ENCODE measurements at places on chromosomes 5 and 9. TPM values are rescaled to one million over a fixed set of nuclear protein-coding genes. Genes with fewer than 3 reads are reported as not detected.

- peak; percentile 84 for DNase-seq
These were observed 8.0 kb downstream of the PDLIM4 start for GRCh38 chr5:132265336-132266030.

DNA sequence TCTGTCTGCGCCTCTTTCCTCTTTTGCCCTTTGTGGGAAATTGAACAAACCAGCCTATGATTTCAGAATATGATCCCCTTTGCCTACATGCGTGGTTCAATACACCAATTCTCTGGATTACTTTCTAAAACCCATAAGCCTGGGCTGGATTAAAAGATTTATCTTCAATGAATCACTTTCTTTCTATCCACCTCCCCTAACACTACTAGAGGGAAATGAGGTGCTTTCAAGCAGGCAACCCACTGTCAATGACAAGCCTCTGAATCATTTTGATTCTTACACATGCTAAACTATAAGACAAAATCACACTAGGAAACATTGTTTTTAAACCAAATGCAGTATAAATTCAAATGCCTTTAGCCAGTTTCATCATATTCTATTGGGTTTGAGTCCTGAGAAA, 257.5 kb downstream of the AGTPBP1 start:
- no peak for DNase-seq

- DNase-seq: no peak
These were observed 2.8 kb upstream of the HAND1 start for GRCh38 chr5:154480847-154481246.

DNA sequence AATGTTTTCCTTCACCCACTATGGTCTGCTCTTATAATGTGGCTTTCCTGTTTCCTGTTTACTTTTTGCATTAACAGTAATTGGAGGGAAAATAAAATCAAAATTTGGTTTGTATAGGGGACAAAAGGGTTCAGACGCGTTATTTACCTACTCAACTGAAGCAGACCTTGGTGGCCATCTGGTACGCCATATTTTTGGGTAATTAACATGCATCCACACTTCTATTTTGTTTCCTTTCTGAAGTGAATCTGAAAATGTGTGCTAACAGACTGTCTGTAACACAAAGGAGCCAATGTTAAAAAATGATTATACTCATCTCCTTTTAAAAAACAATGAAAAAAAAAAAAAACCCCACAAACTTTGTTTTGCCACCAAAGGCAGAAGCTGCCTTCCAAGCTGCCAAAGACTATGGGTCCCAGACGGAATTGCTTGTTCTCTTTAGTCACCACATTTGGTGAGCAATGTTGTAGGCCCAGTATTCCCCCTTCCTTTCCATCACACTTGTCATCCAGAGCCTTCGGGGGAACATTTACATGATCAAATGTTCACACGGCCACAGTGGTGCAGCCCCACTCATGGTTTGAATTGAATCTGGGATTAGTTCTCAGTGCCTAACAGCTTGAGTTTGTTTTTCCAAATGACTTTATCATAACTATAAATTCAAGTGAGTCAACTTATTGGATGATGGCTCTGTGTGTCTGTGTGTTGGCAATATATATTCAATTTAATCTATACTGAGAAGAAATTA, 323.7 kb upstream of the CD180 start:
- DNase-seq: no peak

DNA sequence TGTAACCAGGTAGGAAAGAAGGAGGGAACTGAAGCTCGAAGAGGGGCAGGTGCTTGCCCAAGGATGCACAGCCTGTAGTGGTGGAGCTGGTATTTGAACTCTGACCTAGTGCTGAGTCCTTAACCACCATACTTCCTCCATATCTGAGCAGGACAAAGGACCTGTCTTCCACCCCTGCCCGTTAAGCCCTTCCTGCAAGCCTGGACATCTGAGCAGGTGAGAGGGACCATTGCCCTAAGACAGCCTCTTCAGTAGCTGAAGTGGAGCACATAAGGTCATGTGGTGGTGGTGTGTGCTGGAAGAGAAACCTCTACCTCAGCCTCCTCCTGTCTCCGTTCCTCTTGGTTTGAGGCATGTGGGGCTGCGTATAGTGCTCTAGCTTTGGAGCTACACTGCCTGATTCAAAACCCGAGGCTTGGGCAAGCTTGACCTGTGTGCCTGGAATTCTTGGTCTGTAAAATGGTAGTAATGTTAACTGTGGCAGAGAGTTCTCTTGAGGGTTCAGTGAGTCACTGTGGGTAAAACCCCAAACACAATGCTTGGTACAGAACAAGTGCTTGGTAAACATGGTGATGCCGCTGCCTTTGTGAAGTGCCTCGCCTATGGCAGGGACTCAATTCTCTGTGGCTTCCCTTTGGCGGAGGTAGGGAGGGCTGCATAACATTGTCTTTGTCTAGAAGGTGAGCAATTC, 7.4 kb downstream of the GALNT10 start:
- no peak for DNase-seq

DNA sequence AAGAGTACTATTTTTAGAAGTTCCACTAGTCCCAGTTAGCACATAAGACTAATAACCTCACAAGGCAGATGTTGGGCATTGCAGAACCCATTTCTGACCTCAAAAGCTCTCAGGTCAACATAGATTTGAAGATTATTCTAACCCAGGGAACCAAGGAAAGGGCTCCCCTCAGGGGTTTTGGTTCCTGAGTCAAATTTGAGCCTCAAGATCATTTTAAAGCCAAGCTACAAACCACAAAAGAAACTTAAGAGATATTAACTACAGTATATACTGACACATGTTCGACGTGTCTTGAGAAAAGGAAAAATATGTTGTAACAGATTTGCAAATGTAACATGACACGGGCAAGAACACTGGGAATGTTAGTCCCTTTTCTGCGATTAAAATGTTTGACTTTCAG, 88.6 kb downstream of the GNAQ start:
- DNase-seq: no peak

DNA sequence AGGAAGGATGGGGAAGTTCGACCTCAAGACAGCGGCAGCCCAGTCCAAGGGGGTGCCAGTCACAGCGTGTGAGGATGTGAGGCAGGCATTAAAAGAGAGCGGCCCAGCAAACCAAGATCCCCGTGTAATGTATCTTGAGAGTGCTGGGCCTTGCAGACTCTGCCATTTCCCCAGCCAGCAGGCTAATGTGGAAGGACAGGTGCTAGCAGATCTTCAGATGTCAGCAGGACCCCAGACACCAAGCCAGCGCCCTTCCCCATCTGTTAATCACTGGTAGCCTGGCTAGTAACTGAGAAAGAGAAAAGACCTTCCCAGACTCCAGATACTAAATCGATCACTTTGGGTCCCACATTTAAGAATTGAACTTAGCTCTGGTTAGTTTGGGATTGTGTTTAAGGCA, 62.2 kb downstream of the NTRK2 start:
- no peak for DNase-seq

DNA sequence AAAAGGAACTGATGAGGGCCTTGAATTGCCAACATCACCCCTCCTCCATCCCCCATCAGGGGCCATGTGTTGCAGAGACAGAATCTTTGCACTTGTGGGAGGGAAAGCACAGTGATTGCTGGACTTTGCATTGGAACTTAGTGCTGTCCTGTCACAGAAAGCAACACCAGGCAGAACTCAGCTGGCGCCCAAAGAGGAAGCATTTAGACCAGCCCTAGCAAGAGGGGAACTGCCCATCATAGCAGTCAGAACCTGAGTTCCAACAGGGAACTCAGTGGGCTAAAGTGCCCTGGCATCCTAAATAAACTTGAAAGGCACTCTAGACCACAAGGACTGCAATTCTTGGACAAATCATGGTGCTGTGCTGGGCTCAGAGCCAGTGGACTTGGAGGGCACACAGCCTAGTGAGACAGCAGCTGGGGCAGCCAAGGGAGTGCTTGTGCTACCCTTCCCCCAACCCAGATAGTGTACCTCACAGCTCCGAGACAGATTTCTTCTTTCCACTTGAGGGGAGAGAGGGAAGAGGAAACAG, 128.1 kb downstream of the ACTL7B start:
- DNase-seq: no peak

DNA sequence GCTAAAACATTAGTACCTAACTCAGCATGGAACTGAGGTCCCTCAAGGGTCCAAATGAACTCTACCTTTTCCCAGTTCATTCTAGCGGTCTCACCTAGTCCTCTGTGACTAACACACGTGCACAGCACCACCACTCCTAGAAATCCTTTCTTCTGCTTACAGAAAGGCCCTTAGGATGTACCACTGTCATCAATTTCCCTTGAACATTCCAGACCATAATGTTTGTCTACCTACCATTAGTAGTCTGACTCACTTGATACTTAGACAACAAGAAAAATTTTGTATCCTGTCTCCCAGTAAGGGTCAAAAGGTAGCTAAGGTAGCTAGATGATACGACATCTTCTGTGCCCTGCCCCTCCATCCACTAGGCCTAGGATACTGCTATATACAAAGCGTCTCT, 166.6 kb downstream of the TSSK1B start:
- no peak for DNase-seq

DNA sequence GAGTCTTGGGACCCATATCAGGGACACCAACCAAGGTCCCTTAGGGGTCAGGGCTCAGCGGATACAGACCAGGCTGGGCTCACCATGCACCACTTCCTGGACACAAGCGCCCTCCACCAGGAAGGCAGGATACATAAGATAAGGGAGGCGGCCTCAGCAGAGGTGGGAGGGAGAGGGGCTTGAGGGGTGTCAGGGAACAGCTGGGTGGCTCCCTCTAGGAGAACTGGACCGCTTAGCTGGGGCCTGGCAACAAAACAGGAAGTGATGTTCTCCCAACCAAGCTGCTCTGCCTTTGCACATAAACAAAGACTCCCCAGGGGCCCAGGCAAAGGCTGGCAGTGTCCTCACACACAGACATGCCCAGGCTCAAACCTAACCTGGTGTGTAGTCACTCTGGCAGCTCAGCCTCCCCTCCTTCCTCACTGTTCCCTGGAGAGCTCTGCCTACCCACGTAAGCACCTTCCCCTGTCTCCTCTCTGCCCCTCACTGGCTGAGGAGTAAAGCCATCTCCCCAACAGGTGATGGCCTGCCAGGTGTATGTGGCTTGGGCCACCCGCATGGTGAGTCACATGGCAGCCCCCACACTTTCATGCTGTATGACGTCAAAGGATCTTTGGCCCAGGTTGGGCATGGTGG, 5.8 kb upstream of the BICD2 start:
- DNase-seq: no peak

- no peak for DNase-seq
These were observed 35.6 kb downstream of the TPPP start for GRCh38 chr5:657570-657969.

DNA sequence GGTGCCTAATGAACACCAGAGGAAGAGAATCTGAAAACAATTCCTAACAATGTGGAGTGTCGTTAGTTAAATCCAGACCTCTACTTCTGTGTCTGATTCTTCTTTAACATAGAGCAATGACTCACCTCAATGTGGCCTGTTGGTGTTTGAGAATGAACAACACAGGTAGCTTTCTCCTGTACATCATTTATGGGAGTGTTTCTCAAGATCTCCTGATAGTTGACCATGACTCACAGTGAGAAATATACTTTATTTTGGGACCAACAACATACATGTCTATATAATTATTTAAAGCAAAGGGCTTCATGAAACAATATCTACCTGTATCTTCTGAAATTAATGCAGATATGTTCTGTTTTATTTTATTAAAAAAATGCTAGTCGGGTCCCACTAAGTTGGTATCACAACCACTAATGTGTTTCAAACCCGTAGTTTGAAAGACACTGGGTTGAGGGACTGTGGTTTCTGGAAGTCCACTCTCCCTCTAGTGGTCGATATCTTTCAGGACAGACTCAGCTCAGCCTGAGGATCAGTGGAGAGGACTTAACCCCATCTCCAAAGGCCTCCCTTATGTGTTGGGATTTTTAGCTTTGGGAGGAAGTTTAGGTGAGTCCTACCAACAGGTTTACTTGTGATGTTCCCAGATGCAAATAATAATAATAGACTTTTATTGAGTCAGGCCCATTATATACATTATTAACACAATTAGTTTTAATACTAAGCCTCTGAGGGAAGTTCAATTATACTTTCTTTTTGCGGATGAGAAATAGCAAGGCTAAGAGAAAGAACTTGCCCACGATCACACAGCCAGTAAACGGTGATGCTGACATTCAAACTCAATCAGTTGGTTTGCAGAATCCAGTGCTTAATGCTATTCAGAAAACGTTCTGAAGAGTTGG, 70.0 kb upstream of the KLF9 start:
- no peak for DNase-seq

- no peak for DNase-seq
These were observed 182.5 kb downstream of the PSAT1 start for GRCh38 chr9:78479441-78479840.

- no peak for DNase-seq
These were observed 48.0 kb upstream of the LRRC19 start for GRCh38 chr9:27053369-27054022.

DNA sequence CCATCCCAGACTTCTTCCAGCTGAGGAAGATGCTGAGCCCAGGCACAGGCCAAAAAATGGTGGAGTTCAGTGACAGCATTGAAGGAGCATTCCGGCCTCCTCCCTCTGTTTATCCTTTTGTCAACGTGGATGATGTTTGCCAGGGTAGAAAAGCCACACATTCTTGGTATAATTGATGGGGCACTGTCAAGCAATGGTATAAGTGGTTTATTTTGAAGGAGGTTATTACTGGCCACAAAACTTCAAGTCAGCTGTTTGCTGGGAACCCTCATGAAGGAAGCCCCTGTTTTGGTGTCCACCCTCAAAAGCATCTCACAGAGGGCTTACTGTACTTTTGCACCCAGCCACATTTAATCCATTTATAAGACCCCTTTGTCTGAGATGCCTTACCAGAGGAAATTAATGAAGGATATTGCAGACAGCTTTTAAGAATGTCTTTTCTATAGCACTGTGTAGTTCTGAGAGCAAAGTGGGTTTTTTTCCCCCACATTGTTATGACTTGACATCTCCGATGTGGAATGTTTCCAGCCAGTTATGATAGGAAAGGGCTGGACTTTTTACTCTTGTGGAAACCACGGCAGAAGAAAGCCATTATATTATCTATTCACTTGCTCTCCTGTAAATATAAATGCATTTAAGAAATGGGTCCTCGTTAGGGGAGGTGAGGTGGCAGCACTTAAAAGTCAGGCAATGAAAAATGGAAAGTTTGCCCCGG, 95.5 kb upstream of the SPATA31D4 start:
- no peak for DNase-seq

DNA sequence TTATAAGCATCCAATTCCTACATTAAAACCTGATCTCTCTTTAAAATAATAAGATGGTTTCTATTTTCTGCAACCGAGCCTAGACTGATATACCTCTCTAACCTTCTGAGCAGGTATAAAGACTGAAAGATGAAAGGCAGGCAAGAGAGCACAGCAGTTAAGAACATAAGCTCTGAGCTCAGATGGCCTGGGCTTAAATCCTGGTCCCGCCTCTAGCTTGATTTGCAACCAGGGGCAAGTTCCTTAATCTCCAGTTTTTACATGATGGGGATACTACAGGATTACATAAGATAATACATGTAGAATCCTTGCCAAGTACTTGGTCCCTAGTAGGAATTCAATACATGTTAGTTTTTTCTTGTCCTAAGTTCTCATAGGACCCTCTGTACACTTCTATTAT, 33.9 kb downstream of the SLC24A2 start:
- no peak for DNase-seq

C5orf52 gene
- total RNA-seq: not detected

LCN15 gene
- total RNA-seq: not detected

SPATA31C1 gene
- total RNA-seq: 0.16 TPM

FOXD4L4 gene
- not detected for total RNA-seq

SH3RF2 gene
- total RNA-seq: 1.0 TPM

MLANA gene
- total RNA-seq: not detected

FYB1 gene
- 10.9 TPM for total RNA-seq

TEK gene
- 36.5 TPM for total RNA-seq

SPOUT1 gene
- total RNA-seq: 10.6 TPM

PCDHB12 gene
- 6.9 TPM for total RNA-seq

Measured in urinary bladder (tissue), 4 donors.